CMK (cell line): ENCODE measurements at places on chromosomes 6 and 20.

- no peak for DNase-seq
Measured at GRCh38 chr6:148239215-148239614, 103.4 kb upstream of the SASH1 start.

DNA sequence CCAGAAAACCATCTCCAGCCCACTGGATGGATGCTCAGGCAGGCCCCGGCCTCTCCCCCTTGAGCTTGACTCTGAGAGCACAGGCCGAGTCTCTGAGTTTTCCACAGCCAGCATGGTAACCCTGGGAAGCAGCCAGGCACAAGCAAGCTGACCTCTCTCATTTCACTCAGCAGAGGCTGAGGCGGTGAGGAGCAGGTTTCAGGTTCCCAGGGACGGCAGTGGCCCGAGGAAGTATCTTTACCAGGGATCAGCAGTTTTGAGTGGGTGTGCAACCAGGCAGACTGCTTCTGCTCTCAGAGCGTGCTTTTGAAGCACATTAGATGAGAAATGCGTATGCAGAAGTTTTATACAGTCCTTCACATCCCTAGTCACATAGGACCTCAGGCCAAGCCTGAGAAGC lies 12.6 kb downstream of the HCK start:
- no peak for DNase-seq

DNA sequence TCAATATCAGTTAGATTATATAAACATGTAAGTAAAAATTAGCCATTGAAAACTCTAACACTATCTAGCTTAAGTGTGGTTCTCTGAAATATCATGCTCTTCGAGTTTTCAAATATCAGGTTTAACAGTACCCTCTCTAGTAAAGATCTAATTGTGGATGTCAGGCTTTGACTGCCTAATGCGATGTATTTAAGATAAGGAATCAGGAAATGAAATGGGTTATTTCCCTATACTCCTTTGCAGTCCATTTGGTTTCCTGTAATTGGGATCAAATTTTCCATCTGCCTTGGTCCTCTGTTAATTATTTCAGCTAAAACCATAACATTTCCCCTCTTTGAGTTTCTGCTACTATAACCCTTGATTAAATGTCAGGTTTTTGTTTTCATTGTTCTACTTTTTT lies 361.3 kb upstream of the MMS22L start:
- DNase-seq = no peak

- DNase-seq = no peak
Measured at GRCh38 chr20:41030061-41030460, 1.4 kb downstream of the TOP1 start.

- DNase-seq = no peak
Measured at GRCh38 chr6:157143171-157143889, 180.0 kb downstream of the TMEM242 start.

DNA sequence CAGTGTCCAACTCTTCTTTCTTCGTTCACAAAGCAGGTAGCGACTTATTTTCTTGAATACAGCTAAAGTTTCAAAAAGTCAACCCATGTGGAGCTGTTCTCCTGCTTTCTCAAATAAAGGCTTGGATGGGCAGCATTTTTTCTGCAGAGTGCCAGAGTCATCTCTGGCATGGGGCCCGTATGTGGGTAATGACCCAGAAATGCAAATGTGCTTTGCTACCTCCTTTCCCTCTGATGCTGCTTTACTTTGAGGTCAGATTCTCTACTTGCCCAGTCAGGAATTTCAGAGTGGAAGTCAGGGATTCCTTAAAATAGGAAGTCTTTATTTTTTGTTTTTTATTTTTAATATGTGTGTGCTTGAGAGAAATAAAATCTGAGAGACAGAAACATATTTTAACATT lies 4.9 kb downstream of the NKAIN2 start:
- DNase-seq = no peak

- DNase-seq = no peak
Measured at GRCh38 chr6:28258877-28259777, at the start of gene NKAPL. Gene NKAPL (plus strand): TSS chr6:28259297. CDS start chr6:28259372, 75 bp downstream.

- no peak for DNase-seq
Measured at GRCh38 chr6:164551706-164552105, 757.7 kb downstream of the C6orf118 start.

DNA sequence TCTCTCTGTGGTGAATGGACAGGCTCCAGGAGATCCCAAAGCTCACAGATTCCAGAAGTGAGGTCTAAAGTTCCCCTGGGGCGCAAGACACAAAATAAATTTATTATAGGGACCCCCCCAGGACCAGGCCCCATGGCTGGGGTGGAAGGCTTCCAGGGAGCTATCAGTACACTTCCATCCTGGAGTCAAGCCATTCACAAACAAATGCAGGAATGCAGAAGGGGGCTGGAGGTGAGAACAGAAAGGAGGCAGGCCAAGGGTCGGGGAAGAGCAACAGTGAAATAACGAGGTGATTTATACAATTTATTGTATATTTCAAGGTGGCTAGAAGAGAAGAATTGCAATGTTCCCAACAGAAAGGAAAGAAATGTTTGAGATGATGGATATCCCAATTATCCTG lies 126.9 kb downstream of the LY86 start:
- DNase-seq = no peak

DNA sequence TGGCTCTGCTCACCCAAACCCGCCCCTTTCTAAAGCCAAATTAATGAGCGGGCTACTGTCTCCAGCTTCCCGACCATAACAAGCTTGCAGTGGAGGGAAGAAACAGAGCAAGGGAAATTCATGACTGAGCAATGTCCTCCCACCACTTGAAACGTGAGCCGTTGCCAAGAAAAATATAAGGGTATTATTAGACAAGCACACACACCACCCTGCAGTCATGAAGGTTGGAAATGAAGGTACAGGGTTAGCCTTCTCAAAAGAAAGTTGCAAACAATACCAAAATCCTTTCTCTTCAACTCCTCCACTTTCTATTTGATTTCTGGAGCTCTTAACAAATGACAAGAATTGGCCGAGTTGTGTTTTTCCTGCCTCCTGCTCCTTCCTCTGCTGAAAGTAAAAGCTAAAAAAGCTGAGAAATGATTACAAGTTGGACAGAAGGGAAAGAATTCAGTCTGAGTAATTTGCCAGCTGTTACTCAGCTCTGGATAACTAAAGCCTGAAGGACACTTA lies 151.1 kb upstream of the B3GAT2 start:
- DNase-seq = no peak

- no peak for DNase-seq
Measured at GRCh38 chr6:53906103-53906502, 111.3 kb downstream of the LRRC1 start.

DNA sequence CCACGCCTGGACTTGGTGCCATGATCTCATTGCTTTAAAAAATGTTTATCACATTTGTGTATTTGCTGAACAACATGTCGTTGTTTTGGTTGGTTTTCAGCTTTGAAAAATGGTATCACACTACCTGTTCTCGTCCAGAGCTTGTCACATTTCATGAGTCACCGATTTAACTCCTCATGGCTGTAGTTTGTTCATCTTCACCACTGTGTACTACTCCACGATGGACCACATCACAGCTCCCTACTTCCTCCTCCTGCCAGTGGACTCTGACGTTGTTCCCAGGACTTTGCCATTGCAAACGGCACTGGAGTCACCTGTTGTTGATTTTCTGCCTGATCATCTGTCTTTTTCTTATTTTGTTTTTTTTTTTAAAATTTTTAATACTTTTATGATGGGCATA lies 157.7 kb downstream of the ERMARD start:
- DNase-seq = no peak

DNA sequence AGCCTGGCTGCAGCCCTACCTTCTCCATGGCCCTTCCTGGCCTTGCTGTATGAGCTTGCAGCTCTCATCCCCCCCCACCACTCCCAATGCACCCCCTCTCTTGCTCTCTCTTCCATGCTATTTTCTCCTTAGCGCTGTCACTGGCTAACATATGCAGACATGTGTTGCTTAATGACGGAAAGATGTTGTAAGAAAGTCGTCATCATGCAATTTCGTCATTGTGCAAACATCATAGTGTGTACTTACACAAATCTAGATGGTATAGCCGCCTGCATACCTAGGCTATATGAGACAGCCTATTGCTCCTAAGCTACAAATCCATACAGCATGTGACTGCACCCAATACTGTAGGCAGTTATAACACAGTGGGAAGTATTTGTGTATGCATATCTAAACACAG lies 27.0 kb downstream of the ANGPT4 start:
- no peak for DNase-seq

DNA sequence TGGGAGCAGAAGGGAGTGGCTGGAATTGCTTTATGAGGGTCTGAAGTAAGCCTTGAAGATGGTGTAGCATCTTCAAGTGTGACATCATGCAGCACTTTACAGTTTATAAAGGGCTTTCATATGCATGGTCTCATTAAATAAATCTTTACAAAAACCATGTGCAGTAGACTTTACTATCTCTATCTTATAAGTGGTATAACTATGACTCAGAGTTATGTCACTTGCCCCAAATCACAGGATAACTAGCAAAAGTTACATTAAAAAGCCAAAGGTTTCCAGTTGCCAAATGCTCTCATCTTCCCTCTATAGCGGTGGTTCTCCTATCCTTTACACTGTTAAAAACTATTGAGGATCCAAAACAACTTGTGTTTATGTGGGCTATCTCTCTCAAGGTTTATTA lies 687.7 kb upstream of the MARCKS start:
- no peak for DNase-seq

DNA sequence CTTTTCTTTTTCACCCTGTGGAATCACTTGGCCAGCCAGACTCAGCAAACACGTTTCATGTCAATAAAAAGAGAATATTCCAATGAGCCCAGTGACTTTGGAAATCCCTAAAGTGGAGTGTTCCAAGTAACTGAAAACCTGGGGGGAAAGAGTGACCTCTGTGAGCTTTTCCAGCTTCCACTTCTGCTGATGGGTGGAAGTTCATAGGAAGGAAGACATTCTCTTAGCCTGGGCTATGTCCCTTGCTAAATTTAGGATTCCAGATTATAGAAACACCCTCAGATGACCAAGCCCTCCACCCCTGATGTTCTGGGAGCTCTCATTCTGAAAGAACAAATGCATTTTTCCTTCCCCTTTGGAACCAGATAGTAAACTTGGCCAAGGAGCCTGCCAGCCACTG lies 44.8 kb upstream of the EDN1 start:
- no peak for DNase-seq

- DNase-seq = no peak
Measured at GRCh38 chr6:142871910-142872331, 73.1 kb downstream of the HIVEP2 start.
